ENCODE measurements at places on chromosomes 3 and 15.

- DNase-seq: no peak
These were observed 25.3 kb downstream of the IL5RA start for GRCh38 chr3:3084890-3085289.

- peak; percentile 53 for DNase-seq
These were observed 56.3 kb downstream of the PPARG start for GRCh38 chr3:12345141-12345561.

DNA sequence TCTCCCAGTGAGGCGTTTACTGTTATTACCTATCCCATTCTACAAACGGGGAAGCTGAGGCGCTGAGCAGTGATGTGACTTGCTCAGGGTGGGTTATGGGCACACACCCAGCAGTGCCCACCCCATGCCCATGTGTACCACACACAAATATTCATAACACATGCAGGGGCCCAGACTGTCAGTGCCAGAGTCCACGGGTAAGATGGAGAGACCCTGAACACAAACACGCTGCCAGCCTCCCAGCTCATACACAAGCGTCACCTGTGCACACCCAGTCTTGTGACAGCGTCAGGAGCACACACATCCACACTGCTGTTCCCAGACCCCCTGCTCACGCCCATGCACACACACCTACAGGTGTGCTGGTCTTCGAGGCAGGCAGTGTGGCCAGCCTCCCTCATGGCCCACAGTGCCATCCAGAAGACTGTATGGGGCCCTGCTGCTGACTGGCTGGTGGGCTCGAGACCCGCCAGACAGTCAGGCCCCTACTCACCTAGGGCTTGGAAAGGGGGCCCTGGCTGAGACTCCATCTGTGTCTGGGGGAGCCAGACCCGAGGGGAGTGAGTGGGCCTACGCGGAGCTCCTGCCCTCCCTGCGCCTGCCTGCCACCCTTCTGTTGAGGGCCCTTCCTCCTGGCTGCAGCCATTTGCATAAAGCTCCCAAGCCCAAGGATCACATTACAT lies 39.4 kb downstream of the DNAJB8 start:
- no peak for DNase-seq

DNA sequence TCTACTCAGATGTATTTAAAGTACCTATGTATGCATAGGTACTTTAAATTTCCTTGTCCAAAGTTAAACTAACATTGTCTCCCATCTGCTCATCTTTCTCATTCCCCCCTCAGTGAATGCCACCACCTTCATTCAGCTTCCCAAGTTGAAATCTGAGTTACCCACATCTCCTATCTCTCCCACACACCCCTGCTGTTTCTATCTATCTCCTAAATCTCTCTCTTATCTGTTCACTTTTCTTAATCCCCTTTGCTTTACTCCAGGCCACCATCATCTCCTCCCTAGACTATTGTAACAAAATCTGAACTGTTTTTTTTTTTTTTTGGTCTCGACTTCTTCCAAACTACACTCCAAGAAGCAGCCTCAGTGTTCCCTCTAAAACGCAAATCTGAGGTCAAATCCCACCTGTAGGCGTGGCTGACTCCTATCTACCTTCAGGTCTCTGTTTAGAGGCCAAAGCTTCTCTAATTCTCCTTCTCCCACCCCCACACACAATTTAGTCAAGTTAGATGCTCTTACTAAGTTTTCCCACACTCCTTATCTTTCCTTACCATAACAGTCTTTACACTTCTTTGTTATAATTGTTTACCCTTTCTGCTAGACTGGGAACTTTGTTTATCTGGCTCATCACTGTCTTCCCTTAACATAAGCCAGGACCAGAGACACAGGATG lies 3.5 kb upstream of the NEO1 start:
- DNase-seq: peak; percentile 66

DNA sequence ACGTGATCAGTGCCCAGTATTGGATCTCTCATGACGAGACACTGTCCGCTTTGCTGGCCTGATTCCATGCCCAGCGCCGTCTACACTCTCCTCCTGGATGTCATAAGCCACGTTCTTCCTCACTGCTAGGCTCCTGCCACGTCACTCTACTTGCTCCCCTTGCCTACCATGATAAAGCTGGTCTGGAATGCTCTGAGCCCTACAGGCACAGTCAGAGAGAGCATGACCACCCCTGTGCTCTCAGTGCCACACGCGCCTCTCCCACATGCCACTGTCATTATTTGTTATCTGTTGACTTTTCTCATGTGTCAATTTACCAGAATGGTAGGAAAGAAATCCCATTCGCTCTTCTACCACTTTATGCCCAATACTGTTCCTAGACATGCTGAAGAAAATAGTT lies 148.6 kb downstream of the ANO10 start:
- no peak for DNase-seq

DNA sequence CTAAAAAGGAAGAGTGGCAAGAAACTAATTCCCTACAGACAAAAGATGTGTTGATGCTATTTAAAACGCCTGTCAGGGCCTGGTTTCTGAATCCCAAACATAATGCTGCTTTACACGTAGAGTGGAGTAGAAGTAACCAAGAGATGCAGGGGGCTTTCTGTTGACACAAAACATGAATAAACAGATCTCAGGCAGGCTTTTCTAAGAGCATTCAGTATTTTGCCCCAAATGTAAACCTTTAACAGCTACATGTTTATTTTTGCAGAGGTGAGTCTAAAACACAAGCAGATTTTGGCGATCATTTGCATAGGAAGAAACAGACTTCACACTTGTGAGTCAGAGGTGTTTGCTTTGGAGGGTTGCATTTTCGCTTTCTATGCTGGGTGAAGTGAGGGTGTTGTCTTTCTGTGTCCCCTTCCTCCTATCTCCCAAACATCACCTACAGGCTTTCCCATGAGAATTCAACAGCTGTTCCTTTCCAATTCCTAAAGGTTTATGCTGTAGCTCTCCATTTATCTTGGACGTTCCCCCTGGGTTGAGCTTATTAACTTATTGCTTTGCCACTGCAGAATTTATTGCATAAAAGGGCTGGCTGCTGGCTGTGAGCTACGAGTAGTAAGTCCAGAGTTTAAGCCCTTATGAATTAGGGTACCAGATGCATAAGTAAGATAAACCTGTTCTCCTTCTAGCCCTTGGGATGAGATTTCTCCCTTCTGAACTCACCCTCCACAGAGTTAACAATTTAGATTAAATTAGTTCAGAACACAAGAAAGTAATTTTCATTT lies 156.7 kb downstream of the DIPK2A start:
- no peak for DNase-seq

- no peak for DNase-seq
These were observed 92.1 kb upstream of the TSPAN3 start for GRCh38 chr15:77162872-77163633.

GRCh38 chr3:112351823-112352222 lies 18.9 kb downstream of the CD200 start:
- no peak for DNase-seq

- DNase-seq: no peak
These were observed 81.5 kb upstream of the ATP11B start for GRCh38 chr3:182711853-182712252.

DNA sequence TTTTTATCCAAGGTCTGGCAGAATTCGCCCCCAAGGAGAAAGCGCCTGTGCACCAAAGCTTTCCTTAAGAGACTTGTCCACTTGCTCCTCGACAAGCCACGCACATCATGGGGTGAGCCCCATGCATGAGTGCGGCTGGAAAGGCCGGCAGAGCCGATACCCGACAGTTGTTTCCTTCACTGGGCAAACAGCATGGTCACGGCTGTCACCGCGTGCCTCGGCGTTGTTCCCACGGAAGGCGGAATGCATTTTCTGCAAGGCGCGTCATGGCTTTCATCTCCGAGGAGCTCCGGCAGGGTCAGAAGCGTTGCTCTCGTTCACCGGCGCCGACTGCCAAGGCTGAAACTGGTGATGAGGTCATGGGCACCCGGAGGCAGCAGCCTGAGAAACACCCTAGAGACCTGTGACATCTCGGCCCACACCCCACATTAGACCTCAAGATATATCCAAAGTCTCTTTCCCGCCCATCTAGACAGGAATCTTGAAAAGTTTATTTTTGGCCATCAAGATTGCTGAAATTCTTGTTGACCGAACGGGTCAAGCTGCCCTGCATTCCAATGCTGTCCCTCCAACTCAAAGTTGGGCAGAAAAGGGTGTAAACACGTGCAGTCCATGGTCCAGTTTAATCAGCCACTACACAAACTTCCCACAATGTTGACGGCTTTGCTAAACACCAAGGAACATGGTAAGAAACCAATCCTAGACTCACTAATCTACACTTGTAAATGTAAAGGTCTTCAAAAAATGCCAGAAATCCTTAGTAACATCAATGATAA lies 604 bp upstream of the TJP1 start:
- peak; percentile 92 for DNase-seq

DNA sequence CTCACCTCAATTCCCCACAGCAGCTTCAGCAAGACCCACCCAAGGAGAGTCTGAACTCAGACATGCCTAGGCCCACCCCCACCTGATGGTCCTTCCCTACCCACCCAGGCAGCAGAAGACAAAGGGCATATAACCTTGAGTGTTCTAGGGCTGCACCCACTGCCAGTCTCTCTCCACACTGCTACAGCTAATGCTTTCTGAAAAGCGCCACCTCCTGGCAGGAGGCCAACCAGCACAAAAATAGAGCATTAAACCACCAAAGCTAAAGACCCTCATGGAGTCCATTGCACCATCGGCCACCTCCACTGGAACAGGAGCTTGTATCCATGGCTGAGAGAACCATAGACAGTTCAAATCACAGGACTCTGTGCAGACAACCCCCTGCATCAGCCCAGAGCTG lies 11.3 kb upstream of the RPL39L start:
- DNase-seq: no peak

GRCh38 chr3:8743021-8743601 lies 9.5 kb downstream of the CAV3 start:
- peak; percentile 57 for DNase-seq
